ENCODE measurements at places on chromosomes 2 and 18. TPM values are rescaled to one million over a fixed set of nuclear protein-coding genes. Genes with fewer than 3 reads are reported as not detected.

The SPDYA gene
- total RNA-seq: 0.42 TPM

The SEC11C gene
- 31.7 TPM for total RNA-seq

The LYPD6B gene
- total RNA-seq: 1.7 TPM

The SCG2 gene
- total RNA-seq: 0.31 TPM

The CMPK2 gene
- 0.12 TPM for total RNA-seq

The GCC2 gene
- total RNA-seq: 36.2 TPM

The ELOA2 gene
- not detected for total RNA-seq

DNA sequence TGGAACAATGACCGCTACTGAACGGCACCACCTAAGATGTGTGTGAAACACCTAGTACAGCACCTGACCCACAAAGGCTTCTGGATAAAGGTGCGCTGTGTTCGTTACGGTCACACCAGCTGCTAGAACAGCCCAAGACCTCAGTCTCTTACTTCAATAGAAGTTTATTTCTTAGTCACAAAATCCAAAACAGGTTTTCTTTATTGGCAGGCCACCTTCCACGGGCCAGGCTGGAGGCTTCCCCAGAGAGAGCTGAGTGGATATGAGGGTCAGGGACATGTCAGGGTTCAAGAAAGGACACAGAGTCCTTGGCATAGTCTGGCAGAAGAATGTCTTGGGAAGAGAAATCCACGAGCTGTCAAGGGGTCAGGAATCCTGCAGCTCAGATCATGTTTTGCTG lies 92.2 kb downstream of the COL6A3 start:
- no peaks in the 10 kb centered on the region for H3K27me3 ChIP-seq
- no peak overlapping the region for H3K4me3 ChIP-seq
- H3K36me3 ChIP-seq: no peaks in the 10 kb centered on the region
- no peak overlapping the region for H3K27ac ChIP-seq

GRCh38 chr2:88599527-88599926 lies 27.7 kb downstream of the EIF2AK3 start:
- H3K4me3 ChIP-seq: no peak overlapping the region
- H3K27ac ChIP-seq: peak overlapping the region; percentile 22
- H3K36me3 ChIP-seq: no peaks in the 10 kb centered on the region
- peaks cover 33% of the 10 kb centered on the region for H3K4me1 ChIP-seq

DNA sequence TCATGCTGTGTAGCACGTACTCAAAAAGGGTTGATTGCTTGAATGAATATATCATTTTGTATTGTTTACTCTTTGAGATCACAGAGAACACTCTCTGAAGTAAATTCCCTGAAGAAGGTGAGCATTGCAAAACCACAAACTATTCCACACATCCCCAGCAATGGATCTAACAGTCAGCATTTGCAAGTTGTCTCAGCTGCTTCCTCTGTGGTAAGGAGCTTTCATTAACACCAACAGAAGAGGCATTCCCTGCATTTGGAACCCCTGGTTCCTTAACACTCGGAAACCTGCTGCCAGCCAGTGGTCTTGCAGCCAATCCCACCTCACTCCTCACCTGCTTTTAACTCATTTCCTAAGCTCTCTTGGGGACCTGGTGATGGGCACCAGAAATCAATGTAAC lies 108.4 kb downstream of the IRS1 start:
- H3K4me1 ChIP-seq: peaks cover 14% of the 10 kb centered on the region
- H3K27me3 ChIP-seq: no peaks in the 10 kb centered on the region
- peak; percentile 6 for DNase-seq
- no peak overlapping the region for H3K27ac ChIP-seq
- H3K4me3 ChIP-seq: no peak overlapping the region

- no peak overlapping the region for H3K27ac ChIP-seq
- DNase-seq: no peak
- H3K27me3 ChIP-seq: peaks cover 9% of the 10 kb centered on the region
- no peaks in the 10 kb centered on the region for H3K36me3 ChIP-seq
These were observed 4.0 kb upstream of the POLE4 start for GRCh38 chr2:74954500-74954874.

GRCh38 chr2:148305476-148305875 lies 284.6 kb downstream of the MBD5 start:
- peaks cover 45% of the 10 kb centered on the region for H3K4me1 ChIP-seq
- H3K4me3 ChIP-seq: no peak overlapping the region
- no peaks in the 10 kb centered on the region for H3K27me3 ChIP-seq
- no peak for DNase-seq

GRCh38 chr2:235102896-235103295 lies 151.1 kb downstream of the SH3BP4 start:
- H3K4me3 ChIP-seq: no peak overlapping the region
- no peak overlapping the region for H3K27ac ChIP-seq
- no peak for DNase-seq
- H3K27me3 ChIP-seq: no peaks in the 10 kb centered on the region
- H3K36me3 ChIP-seq: no peaks in the 10 kb centered on the region

DNA sequence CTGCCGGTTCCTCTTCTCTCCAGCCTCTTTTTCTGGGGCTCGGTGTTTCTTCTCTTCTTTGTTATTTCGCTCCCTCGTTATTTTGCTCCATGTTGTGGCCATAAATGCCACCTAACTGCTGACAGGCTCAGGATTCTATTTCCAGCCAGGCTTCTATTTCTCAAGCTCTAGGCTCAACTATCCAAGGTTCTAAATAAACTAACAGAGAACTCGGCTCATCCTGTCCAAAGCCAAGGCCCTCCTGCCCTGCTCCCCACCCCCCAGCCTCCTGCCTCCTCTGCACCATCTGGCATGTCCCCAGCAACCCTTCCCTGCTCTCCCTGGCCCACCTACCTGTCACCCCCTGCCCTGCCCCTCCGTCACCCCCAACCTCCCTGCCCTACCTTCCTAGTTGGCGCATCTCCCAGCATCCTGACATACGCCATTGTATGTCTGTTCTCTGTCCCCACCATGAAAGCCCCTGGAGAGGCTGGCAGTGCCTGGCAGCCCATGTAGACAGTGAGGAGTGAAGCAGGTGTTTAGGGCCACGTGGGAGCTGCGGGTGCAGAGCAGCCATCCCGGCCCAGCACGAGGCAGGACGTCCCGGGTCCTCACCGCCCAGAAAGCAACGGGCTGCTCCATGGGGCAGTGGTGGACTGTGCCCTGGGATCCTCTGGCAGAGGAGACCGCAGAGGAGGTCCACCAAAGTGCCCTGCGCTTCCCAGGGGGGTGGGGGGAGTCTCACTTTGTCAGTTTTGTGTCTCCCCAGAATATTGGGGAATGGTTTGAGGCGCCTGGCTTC lies 186.9 kb downstream of the TWIST2 start:
- H3K36me3 ChIP-seq: no peaks in the 10 kb centered on the region
- H3K27ac ChIP-seq: no peak overlapping the region
- no peak overlapping the region for H3K4me3 ChIP-seq
- H3K27me3 ChIP-seq: no peaks in the 10 kb centered on the region
